Right ventricle myocardium superior (tissue), 1 donor: ENCODE measurements at places on chromosomes 6 and 20.

- DNase-seq: peak; percentile 88
These were observed 3.6 kb downstream of the AVP start for GRCh38 chr20:3080939-3081388.

DNA sequence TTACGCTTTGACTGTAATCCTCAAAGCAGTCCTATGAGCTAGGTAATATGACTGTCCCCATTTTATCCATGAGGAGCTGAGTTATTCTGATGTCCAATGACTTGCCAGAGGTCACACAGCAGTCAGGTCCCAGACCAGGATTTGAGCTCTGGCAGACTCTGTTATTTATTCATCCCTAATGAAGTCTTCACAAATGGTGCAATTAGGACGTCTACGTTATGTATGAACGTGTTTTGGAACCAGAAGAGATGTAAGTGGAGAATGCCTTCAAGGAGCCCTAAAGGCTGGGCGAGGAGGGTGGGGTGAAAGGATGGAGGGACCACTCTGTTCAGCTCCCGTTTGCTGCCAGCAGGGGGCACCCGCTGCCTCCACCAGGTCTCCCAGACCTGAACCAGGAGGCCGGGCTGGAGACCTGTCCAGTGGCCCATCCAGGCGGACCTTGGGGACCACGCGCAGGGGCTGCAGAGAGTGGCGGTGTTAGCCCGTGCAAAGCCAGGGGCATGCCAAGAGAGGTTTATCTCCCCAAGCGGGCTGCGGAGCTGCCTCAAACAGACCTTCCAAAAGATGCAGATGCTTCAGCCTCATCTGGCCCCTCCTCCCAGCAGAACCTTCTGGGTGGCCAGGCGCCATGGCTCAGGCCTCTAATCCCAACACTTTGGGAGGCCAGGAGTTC is 15.2 kb upstream of the ZNF335 start:
- DNase-seq: peak; percentile 87

GRCh38 chr6:116447496-116448011 is 13.6 kb upstream of the CALHM6 start:
- DNase-seq: no peak

GRCh38 chr20:34562641-34563040 is 4.1 kb downstream of the MAP1LC3A start:
- no peak for DNase-seq

DNA sequence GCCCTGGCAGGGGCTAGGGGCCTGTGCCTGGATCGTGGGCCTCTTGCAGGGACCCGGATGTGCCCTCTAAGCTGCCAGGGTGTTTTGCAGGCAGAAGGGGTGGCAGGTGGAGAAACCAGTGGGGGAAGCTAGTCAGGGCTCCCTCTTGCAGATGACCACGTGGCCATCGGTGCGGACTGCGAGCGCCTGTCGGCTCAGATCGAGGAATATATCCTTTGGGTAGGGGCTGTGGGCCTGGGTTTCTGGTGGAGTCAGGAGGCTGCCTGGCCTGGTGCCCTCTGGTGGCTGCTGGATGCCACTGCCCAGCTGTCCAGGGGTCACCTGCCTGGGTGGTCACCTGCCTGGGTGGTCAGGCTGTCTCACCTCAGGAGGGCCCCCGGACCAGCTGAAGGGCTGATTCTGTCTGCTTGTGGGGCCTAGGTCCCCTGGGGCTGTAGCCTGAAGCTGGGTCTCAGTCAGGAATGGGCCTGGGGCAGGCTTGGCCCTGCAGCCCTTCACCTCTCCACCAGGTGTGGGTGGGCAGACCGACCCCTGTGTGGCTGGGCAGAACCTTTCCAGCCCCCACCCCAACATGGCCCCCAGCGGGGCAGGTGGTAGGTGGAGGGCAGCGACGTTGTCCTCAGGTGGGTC is 6.7 kb downstream of the TCEA2 start:
- DNase-seq: no peak

DNA sequence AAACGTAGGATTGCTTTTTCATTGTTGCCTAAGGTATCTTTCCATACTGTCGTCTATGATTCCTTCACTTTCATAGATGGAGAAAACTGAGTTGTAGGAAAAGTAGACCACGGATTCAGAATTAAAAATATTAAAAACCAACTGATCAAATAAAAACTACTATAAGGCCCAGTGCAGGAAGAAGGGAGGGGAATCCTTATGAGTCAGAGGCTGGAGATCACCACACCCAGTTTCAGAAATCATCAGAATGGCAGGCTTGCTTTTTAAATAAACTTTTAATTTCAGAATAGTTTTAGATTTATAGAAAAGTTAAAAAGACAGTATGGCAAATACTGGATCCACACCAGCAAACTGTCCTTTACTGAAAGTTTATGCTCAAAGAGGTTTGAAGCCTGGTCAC is 32.0 kb upstream of the POPDC3 start:
- DNase-seq: no peak

- no peak for DNase-seq
These were observed 4.2 kb downstream of the SCML4 start for GRCh38 chr6:107819964-107820337.

DNA sequence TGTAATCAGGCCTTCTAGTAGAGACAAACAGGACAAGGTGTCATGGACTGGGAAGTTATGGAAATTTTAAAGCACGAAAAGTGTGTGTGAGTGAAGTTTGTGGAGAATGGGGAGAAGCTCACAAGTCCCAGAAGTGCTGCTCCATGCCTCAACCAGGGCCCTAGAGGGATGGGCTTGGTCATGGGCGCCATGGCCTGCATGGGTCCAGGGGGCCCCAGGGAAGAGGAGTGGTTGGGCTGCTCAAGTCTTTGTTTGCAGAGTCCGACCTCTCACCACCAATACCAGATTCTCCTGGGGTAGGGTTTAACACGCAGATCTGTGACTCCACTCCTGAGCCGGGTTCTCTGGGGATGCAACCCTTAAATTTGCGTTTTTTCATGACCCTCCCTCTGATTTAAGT is 88.4 kb downstream of the FAM120B start:
- DNase-seq: no peak

GRCh38 chr6:30893001-30893591 is 8.8 kb downstream of the DDR1 start:
- no peak for DNase-seq

- DNase-seq: no peak
These were observed 24.0 kb downstream of the PBOV1 start for GRCh38 chr6:138194287-138194686.

- no peak for DNase-seq
These were observed 4.7 kb downstream of the GMPR start for GRCh38 chr6:16243055-16243454.

DNA sequence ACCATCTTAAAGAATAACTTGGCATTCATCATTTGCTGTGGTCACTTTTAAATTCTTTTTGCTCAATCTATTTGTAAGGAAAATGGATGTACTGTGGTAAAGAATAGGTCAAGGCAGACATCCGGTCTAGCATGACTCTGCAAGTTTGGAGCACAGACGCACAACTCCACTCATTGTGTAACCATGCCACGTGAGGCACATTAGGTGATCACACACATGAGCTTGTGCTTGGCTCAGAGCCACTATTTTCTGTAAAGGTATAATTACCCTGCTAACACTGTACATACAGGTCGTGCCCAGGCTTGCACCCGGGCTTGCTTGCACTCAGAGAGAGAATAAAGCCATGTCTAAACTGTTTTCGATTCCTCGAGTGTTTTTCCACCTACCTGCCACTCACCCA is 1289.1 kb upstream of the ADGRB3 start:
- no peak for DNase-seq

GRCh38 chr6:42026540-42026939 is 23.8 kb upstream of the TAF8 start:
- DNase-seq: no peak

- no peak for DNase-seq
These were observed 297.8 kb downstream of the PRL start for GRCh38 chr6:21999012-21999528.

DNA sequence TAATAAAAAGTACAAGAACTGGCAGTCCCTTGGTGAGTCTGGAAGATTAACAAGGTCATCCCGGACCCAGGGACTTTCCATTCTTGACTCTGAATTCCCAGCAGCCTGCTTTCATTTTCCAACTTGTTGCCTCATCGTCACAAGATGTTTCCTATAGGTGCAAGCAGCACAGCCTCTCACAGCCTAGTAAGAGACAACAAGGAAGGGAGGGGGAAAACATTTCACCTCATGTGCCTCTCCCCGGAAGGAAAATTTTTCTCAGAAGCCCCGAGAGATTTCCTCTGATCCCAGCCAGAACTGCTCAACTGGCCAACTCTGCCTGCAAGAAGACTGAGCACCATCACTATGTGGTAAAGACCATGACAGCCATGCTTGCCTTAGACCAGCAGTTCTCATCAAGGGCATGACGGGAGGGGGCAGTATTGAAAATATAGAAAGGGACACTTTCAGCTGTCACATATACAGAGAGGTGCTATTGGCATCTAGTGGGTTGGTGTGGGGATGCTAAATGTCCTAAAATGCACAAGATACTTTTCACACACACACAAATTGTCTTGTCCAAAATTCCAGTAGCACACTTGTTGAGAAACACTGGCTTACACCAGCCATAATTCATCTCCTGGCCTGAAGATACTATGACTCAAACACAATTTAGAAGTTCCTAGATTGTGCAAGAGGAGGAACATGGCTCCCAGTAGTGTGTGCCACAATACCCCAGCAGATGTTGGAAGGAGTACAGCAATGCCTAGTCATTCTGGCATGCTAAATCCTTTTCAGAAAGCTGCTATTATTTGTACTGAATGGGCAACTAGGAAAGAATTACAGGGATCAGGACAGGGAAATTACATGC is 10.8 kb upstream of the WTAP start:
- DNase-seq: no peak

- DNase-seq: no peak
These were observed 122.7 kb downstream of the SNX5 start for GRCh38 chr20:17845701-17846475.

DNA sequence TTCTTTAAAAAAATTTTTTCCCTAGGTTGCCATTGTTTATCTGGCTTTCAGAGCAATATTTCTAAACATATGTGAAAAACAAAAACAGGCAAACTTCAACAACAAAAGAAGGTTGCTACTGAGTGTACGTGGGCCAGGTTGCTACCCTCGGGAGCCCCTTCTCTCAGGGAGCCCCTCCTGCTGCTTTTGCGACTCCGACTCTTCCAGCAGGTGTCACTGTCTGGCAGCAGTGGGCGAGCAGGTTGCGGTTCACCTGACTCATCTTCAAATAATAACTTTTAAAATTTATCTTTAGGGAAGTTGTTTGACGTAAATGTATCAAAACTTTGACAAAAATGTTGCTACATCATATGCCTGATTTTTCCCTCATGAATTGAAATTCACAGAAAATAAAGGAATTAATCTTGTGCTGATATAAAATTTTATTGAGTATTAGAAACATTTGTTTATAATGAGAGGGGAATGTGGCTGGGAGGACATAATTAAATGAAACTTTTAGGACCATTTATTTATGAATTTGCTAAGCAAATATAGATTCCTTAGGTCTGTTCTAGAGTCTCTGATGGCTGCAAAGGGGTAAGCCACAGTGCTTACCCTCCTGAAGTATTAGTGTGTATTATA is 138.8 kb downstream of the HIVEP1 start:
- DNase-seq: no peak

- no peak for DNase-seq
These were observed 138.3 kb upstream of the INSM1 start for GRCh38 chr20:20229595-20229994.

DNA sequence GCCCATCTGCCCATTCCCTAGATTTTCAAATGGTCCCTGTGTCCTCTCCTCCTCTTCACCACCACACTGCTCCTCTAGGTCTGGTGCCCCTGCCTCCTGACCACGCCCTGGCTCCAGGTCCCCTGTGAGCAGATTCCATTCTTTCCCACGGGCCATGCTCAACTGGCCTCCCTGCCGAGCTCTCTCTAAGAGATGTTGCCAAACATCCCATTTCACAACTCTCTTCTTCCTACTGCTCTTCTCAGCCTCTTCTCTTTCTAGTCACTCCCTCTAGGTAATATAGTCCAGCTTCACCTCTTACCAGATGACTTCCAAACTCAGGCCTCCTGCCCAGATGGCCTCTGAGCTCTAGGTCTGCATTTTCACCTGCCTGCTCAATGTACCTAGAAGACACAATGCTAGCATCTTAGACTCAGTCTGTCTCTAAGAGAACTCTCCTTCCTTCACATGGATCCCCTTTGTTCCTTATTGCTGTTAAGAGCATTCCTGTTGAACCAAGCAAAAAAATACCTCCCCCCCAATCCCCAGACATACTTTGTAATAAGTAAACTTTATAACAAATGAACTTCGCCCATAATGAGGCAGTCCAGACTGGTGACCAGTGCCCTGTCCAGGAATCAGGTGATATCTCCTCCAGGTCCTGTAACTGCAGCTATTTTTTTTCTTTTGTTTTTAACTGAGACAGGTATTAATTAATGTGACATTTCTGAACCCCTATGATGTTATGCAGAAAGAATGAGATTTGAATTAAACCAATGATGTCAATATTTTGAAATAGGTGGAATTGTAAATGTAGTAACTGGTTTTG is 79.0 kb downstream of the LYRM4 start:
- DNase-seq: no peak

GRCh38 chr20:59455402-59456341 is 148.7 kb upstream of the PHACTR3 start:
- peak; percentile 69 for DNase-seq

DNA sequence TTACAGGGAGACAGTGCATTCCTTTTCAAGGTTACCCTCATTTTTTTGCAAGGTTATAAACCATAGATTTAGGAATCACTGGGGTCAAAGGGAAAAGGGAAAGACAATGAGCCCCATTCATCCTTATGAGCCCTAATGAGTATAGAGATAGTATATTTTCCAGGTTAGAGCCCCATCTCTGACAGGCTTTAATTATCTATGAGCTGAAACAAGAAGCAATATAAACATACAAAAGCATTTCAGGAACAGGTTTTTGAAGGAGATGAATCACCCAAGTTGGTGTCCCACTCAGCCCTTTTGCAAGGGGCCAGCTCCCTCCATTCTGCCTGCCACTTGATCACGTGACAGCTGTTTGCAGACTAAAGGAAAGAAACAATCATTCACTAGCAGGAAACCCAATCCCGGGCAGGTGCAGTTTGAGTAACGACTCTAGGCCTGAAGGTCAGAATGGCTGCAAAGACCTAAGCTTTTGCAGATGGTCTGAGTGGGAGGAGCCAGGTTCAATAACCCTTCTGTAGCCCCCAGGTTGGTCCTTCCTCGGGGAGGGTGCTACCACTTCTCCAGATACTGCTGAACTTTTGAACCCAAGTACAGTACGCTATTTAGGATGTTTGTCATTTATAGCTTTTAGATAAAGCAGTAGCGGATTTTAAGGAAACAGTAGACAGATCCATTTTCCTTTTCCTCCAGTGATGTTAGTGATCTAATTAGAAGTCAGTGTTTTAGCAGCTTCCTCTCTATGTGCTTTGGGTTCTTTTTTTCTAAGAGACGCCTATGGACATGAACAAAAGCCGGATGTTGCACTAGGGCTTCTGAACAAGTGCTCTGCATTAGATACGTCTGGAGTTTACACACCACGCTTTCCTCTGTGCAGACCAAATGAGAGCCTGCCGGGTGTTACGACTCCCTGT is 253.2 kb downstream of the SOX4 start:
- DNase-seq: no peak

DNA sequence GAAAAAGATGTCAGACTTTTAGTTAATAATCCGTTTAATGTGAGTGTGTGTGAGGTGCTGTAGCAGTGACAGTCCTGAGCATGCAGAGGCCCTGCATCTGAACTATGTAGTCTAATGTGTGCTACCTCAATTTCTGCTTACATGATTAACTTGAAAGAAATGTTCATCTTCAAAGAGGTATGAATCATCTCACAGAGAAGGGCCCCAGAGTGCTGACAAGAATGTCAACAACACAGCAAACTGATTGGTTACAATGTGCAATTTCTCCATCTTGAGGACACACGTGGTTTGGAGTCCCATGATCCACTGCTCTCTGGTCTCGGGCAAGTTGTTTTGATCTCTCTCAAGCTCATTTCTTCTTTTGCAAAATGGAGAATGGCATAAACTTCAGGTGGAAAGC is 61.7 kb upstream of the EMILIN3 start:
- DNase-seq: no peak

- DNase-seq: no peak
These were observed 246.6 kb downstream of the PHF3 start for GRCh38 chr6:63882208-63882607.
